ENCODE measurements at places on chromosomes 5 and 9.

GRCh38 chr9:87615136-87615535, 110.8 kb upstream of the CTSL start:
- no peak for DNase-seq

DNA sequence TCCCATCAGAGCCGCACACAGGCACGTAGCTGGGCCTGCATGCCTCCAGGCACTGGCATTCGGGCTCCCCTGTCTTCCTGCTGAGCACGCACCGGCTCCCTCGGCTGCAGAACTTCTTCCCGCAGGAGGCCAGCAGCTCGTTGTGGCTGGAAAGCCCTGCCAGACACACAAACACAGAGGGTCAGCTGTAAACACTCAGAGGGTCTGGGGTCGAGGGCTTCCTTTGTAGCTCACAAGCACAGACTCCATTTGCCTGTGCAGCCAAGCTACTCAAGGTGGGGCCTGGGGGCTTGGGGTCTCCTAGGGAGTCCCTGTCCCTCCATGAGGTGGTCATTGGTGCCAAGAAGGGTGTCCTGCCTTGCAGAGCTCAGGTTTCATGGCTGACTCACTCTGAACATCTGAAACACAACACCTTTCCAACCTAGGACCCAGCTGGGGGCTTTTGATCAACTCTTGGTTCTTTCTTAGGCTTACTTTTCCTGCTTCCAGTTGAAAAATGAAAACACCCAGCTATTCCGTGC, 211.4 kb downstream of the FSTL4 start:
- DNase-seq: no peak

DNA sequence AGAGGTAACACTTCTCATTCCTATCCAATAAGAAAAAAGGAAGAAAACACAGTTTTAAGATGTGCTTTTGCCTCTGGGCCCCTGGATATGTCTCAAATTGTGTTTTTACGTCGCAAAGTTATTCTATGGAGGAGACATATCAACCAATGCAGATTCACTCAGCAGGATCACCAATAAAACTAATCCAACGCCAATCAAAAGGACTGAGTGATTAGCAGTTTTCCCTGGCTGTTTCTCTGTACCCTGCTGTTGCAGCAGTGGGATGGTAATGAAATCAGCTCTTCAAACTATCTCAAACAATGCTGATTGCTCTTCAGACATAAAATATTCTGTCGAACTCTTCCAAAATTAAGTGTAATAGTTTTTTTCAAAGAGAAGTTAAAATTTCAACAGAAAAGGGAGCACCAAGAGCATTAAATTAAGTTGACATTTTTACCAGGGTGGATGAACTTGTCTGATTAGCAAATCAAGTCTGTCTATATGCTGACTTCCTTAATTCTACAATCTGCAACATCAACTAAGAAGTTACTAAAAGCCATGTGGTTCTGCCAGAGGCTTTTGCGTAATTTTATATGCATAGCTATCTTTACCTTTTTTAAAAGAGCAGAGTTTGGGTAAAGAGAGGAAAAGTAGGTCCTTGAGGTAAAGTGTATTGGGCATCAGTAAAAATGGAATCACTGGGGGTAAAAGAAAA, 9.7 kb upstream of the HK3 start:
- DNase-seq: no peak

DNA sequence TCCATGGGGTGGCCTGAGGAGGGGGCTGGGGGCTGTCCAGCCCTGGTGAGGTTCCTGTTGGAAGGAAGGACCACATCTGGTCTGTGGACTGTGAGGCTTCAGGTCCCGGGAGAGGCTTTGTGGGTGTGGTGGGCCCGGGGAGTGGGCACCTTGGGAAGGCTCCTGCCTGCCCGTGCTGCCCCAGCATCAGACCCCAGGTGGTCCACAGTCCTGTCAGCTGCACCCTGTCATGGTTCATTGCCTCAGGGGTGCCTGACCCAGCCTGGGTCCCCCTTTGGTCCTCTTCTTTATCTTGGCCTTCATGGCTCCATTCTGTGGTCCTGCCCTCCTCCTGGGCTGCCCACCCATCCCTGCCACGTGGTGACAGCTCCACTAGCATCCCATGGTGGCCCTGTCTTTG, 36.7 kb downstream of the WNK2 start:
- DNase-seq: no peak

DNA sequence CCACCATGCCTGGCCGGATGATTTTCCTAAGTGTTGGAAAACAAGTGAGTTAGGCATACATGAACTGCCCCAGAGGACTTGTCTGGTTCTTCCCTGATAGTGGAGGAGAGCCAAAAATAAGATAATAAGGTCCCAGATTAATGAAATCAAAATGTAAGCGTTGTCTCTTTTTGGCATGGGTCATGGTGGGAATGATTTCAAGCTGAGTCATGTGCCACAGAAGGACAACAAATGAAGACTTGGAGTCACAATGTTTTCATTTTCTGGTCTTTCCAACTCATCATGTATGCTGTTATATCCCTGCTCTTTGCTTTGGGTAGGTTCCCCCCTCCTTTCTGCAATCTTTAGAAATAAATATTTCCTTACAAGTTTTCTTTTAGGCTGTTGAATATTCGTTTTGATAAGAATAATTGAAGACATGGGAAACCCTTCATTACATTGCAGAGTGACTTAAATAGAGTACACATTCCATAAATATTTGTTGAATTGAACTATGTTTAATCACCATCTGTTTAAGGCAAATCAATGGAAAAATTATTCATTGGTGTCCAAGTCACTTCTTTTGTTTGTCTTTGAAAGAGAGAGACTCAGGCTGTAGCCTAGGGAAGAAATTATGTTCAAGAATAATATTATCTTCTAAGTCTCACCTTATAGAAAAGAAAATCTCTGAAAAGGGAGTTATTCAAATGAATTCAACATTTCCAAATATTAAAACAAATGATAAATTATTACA, 196.3 kb downstream of the CSNK1G3 start:
- no peak for DNase-seq

GRCh38 chr5:1027631-1028441, 19.2 kb downstream of the NKD2 start:
- DNase-seq: no peak

DNA sequence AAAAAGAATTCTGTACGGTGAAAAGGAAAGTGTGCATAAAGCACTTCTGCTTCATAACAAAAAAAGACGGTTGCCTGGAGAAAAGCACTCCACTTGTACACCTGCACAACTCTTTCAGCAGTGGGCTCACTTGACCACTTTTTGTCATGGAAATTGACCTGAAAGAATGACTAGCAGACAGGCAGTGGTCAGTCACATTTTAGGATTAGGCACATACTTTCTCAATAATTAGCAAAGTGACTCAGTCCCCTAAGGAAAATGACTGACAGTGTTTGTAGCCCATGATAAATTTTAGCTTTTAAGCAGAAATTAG, 169.3 kb downstream of the FANCC start:
- no peak for DNase-seq

DNA sequence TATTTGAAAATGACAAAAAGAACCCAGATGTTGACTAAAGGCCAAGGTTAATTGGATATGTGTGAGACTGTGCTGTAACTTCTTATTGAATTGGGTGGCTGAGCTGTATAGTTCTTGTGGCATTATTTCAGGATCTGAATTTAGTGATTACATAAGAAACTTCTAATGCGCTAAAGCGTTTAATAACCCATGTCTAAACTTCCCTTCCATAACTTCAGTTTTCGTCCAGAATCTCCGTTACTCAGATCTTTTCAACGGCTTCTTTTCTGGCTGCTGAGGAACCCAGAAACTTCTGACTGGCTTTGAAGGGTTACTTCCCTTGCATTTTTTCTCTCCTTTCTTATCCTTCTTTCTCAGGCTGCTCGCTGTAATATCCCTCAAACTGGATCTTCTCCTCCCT, 28.1 kb upstream of the C9orf72 start:
- no peak for DNase-seq

DNA sequence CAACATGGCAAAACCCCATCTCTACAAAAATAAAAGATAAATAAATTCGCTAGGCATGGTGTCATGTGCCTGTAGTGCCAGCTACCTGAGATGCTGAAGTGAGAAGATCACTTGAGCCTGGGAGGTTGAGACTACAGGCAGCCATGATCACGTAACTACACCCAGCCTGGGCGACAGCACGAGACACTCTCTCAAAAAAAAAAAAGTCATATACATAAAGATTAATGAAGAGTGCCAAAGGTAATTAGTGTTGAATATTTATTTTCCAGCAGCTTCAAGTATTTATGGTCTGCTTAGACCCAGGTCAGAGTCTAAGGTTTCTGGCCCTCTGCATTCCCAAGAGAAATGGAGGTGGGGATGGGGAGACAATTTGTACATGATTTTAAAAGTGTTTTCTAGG, 167.7 kb downstream of the CD180 start:
- no peak for DNase-seq

GRCh38 chr5:3194684-3195083, 400.9 kb upstream of the IRX1 start:
- no peak for DNase-seq

- DNase-seq: no peak
These were observed 25.6 kb upstream of the SMC2 start for GRCh38 chr9:104068546-104068945.

GRCh38 chr9:3850098-3850497, 324.3 kb upstream of the RFX3 start:
- no peak for DNase-seq

DNA sequence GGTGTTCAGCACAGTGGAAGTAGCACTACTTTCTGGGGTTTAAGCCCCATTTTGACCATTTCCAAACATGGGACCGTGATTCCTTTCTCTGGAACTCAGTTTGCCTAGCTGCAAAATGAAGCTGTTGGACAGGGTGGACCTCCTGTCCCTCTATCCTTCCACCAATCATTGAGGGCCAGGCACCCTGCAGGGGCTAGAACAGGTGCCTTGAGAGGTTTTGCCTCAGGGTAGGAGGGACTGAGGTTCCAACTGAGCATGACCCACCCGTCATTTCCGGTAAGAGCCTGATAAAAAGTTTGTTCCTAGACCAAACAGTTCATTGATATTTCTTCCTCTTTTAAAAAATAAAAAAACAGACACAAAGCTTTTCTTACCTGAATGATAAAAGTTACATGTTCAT, 116.5 kb downstream of the MVB12B start:
- no peak for DNase-seq

DNA sequence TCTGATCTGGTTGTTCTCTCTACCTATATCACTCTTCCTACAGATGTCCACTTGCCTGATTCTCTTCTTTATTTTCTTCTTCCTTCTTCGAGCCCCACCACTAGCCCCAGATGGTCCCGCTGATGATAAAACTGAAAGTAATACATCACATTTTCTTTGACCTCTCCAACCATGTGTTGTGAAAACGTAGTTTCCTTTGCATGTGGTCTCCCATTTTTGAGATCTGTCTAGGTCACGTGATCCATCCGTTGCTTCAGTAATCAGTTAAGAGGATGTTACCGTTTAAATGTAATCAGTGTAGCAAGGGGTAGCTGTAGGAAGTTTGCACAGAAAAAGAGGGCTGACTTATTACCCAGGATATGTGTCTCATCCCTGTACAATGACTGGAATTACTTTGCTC, 426.3 kb upstream of the TLE4 start:
- no peak for DNase-seq

GRCh38 chr9:25677301-25678146, 720 bp downstream of the TUSC1 start:
- DNase-seq: peak; percentile 77
